IPS-NIHi11 (cell line): ENCODE measurements at places on chromosomes 3 and 15.

- no peak for DNase-seq
Measured at GRCh38 chr3:9111866-9112265, 137.6 kb downstream of the SRGAP3 start.

- DNase-seq = no peak
Measured at GRCh38 chr15:54843006-54843405, 353.7 kb downstream of the RSL24D1 start.

GRCh38 chr3:30286007-30286669 is 320.3 kb upstream of the TGFBR2 start:
- peak; percentile 37 for DNase-seq

- no peak for DNase-seq
Measured at GRCh38 chr3:106183762-106184391, 315.1 kb upstream of the CBLB start.

DNA sequence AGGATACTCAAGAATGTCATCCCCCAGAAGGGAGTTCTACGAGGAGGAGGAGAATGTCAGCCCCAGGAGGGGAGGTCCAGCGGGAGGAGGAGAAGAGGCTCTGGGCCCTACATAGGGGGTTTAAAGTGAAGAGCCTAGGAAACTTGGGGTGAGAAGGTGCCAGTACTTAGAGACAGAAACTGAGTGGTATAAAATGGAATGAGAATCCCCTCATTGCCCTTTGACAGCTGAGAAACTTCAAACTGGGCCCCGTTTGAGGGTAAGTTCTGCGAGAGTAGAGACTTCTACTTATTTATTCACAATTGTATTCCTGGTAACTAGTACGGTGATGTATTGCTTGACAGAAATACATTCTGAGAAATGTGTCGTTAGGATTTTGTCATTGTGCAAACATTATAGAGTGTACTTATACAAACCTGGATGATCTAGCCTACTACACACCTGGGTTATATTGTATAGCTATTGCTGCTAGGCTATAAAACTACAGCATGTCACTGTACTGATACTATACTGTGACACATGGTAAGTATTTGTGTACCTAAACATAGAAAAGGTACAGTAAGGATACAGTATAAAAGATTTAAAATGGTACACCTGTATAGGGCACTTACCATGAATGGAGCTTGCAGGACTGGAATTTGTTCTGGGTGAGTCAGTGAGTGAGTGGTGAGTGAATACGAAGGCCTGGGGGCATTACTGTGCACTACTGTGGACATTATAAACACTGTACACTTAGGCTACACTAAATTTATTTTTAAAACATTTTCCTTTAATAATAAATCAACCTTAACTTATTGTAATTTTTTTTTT is 62.0 kb downstream of the TSC22D2 start:
- no peak for DNase-seq

DNA sequence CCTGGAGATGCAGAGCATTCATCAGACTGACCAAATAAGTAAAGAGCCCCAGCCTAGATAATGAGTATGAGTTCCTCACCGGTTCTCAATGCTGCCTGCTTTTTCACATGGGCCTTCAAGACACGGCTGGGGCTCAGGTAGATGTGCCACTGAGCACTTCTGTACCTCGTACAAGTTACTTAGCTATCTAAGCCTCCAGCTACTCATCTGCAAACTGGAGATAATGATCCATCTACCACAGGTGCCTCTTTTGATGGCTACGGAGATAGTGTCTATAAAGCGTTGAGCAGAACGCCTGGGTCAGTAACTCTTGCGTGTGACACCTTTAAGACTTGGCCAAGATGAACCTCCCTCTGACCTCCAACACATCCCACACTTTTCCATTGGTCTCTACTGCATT is 56.3 kb downstream of the CCR4 start:
- DNase-seq = no peak

- no peak for DNase-seq
Measured at GRCh38 chr3:8438507-8439079, 63.0 kb upstream of the LMCD1 start.

GRCh38 chr3:158773845-158774830 is 27.7 kb upstream of the MFSD1 start:
- no peak for DNase-seq

DNA sequence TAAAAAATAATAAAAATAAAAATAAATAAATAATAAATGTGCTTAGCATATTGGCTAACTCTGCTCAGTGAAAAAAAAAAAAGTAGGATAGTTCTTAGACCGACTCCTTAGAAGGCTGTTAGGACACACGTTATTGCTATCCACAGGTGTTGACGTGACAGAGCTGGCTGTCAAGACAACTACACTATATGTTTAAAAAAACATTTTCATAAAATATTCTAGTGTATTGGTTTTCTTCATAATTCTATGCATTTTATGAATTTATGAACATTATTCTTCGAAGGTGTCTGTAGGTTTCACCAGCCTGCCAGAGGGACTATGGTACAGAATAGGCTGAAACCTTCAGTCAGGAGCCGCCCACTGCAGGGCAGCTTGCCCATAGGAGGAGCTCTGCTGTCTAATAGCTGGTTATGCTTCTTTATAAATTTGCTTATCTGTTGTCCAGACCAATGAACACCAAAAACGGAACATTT is 9.2 kb downstream of the TM4SF1 start:
- DNase-seq = no peak

- peak; percentile 66 for DNase-seq
Measured at GRCh38 chr15:66404532-66404931, 17.8 kb downstream of the MAP2K1 start.

- no peak for DNase-seq
Measured at GRCh38 chr3:158456114-158456513, 114.9 kb upstream of the MLF1 start.

- DNase-seq = no peak
Measured at GRCh38 chr15:58292751-58293175, 139.0 kb upstream of the LIPC start.

- DNase-seq = no peak
Measured at GRCh38 chr15:31465083-31465955, 138.7 kb downstream of the KLF13 start.

DNA sequence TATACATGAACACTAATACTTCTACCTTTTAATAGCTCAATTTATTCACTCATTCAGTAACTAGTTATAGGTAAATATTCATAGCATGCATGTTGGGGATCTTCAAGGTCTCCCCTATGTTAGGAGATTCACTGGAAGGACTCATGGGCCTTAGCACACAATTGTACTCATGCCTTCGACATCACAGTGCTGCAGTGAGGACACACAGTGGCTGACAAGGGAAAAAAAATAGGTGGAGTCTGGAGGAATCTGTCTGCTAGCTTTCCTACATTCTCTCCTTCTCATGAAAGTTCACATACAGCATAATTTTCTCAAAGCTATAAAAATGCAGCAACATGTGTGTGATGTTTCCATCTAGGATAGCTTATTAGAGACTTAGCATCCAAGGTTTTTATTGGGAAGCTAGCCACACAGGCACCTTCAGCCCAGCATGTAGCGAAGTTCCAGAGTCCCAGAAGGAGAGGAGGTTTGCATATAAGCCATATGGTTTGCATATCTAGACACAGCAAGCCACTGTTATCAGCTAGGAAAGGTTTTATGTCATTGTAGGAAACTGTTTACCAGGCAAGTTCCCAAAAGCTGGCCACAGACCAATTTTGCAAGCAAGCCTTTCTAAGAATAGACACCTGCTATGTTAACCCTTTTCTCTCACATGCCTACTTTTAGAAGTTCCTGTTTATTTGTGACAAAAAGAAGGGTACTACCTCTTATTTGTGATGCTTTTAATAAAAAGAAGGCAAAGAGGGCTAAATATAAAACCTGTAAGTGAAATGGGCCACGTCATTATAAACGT is 46.4 kb downstream of the MORC1 start:
- no peak for DNase-seq

GRCh38 chr3:59677747-59678702 is 628.2 kb upstream of the CFAP20DC start:
- DNase-seq = no peak

DNA sequence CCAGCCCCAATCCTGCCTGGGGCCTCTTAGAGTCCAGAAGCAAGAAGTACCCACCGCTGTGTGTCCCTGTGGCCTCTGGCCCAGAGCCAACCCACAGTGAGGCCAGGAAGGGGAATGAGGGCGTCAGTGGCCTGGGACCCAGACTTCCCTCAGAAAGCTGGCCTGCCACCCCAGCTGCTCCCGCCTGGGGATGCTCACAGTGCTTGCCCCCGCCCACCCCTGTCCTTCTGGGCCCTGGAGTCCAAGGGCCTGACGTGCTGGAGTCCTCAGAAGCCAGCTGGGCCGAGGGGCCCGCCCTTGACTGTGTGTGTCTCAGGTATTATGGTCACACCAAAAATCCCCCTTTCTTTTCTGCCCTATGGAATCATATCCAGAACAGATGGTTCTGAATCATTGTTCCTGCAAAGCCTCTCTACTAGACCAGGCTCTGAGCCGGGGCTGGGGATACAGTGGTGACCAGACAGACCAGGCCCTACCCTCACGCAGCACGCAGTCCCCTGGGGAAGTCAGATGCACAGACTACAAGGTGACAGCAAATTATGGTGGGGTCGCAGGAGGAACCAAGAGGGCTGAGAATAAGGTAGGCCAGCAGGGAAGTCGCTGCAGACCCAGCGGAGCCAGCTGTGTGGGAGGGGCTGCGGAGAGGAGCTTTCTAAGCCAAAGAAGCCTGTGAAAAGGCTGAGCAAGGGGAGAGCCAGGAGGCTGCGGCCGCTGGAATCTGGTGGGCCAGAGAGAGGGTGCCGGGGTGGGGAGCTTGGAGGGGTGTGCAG is 99.1 kb downstream of the VGLL4 start:
- DNase-seq = peak; percentile 64

GRCh38 chr3:32397941-32398340 is 6.3 kb downstream of the CMTM7 start:
- DNase-seq = no peak

GRCh38 chr3:121852256-121852655 is 17.2 kb downstream of the EAF2 start:
- no peak for DNase-seq

DNA sequence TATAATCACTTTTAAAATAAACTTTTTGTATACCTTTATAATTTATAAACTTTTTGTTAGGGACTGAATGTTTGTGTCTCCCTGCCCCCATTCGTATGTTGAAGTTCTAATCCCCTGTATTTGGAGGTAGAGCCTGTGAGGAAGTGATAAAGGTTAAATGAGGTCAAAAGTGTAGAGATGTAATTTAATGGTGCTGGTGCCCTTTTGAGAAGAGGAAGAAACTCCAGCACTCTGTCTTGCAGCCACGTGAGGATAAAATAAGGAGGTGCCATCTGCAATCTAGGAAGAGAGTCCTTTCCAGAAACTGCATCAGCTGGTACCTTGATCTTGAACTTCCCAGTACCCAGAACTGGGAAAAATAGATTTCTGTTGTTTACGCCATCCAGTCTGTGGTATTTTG is 106.1 kb upstream of the RGMA start:
- no peak for DNase-seq

- DNase-seq = no peak
Measured at GRCh38 chr15:50879016-50879617, 29.4 kb upstream of the AP4E1 start.

- DNase-seq = no peak
Measured at GRCh38 chr3:63951492-63952247, 39.5 kb upstream of the SCAANT1 start.

DNA sequence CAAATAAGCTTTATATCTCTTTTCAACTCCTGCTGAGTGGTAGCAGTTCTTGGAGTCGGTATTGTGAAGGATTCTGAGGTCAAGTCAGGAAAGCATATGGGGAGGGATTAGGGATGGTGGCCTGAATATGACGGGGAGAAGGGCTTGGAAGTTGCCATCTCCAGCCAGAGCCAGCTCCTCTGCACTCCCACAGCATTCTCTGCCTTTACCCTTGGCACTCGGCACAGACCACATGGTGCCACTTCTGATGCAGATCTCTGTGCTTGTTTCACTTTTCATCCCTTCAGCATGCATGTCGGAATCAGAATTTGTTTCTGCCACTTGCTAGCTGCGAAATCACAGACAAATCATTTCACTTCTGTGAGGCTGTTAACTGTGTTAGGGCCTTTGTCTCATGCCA is 52.5 kb downstream of the RAB11A start:
- DNase-seq = no peak

DNA sequence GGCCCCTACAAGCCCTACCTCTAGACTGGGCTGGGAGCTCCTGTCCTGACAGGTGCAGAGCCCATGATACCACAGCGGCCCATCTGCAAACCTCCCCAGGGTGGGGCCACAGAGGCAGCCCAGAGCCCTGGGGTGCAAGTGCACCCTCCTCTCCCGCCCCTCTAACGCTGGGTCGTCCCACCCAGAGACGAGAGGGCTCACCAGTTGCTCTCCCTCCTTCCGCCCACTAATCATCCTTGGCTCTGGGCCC is 742 bp downstream of the TNK2 start:
- DNase-seq = no peak

DNA sequence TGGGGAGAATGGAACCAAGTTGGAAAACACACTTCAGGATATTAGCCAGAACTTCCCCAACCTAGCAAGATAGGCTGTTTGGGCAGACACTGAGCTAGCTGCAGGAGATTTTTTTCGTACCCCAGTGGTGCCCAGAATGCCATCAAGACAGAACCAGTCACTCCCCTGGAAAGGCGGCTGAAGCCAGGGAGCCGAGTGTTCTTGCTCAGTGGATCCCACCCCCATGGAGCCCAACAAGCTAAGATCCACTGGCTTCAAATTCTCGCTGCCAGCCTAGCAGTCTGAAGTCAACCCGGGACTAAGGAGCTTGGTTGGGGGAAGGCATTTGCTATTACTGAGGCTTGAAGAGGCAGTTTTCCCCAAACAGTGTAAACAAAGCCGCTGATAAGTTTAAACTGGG is 152.4 kb downstream of the MBNL1 start:
- DNase-seq = no peak

- no peak for DNase-seq
Measured at GRCh38 chr15:62770111-62770660, 272.4 kb upstream of the TPM1 start.

GRCh38 chr3:63631670-63632069 is 20.8 kb upstream of the SNTN start:
- DNase-seq = no peak

DNA sequence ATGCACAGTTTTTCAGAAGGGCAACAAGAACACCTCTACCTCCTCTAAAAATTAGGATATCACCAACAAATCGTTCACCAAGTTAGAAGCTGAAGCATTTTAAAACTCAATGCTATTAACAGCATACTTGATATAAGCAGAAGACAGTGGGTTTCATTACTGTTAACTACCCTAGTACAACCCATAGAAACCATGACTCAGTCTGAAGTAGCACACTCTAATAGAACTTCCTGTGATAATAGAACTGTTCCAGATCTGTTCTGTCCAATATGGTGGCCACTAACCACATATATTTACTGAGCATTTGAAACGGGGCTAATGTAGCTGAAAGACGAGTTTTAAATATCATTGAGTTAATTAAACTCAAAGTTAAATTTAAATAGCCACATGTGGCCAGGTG is 1075.6 kb downstream of the FHIT start:
- DNase-seq = no peak
